Activated CD4-positive, alpha-beta T cell treated with anti-CD3 and anti-CD28 coated beads, Interleukin-2, amount 50 U/mL, for 4 hours (primary cell): ENCODE measurements at places on chromosomes 5 and 9.

GRCh38 chr9:135616619-135617537, 22.5 kb downstream of the GLT6D1 start:
- no peak for DNase-seq

- no peak for DNase-seq
Observed at GRCh38 chr5:17217493-17218352, at the start of gene BASP1. TSS of gene BASP1 (plus strand) at chr5:17217631. CDS start at chr5:17275217, 57,586 bp downstream.

DNA sequence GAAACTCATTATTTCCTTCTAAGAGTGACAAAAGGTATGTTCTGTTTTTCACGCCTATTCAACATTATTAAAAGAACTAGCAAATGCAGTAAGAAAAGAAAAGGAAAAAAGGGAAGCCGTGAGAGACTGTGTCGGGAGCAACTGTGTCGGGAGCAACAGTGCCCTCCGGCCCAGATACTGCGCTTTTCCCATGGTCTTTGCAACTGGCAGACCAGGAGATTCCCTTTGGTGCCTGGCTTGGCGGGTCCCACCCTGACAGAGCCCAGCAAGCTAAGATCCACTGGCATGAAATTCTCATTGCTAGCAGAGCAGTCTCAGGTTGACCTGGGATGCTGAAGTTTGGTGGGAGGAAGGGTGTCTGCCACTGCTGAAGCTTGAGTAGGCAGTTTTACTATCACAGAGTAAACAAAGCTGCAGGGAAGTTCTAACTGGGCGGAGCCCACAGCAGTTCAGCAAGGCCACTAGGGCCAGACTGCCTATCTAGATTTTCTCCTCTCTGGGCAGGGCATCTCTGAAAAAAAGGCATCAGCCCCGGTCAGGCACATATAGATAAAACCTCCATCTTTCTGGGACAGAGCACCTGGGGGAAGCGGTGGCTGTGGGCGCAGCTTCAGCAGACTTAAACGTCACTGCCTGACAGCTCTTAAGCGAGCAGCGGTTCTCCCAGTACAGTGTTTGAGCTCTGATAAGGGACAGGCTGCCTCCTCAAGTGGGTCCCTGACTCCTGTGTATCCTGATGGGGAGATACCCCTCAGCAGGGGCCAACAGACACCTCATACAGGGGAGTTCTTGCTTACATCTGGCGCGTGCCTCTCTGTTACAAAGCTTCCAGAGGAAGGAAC, 1237.4 kb upstream of the CDH18 start:
- DNase-seq, result no peak

DNA sequence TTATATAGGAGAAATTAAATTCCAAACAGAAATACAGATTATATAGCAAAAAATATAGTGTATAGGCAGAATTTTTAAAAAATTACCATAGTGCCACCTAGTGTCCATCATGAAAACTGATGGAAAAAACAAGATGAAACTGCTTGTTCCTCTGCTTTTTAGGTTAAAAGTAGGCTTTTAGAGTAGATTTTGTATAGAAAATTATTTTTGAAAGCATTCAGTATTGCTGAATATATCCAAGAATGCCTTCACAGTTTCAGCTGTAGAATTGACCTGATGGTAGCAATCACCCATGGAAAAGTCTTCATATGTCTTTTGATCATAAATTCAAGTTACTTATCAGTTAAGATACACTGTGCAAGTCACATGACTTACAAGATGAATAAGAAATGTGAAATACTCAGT, 19.7 kb downstream of the RIOK2 start:
- DNase-seq, result no peak
